ENCODE measurements at places on chromosomes 2 and 18.

DNA sequence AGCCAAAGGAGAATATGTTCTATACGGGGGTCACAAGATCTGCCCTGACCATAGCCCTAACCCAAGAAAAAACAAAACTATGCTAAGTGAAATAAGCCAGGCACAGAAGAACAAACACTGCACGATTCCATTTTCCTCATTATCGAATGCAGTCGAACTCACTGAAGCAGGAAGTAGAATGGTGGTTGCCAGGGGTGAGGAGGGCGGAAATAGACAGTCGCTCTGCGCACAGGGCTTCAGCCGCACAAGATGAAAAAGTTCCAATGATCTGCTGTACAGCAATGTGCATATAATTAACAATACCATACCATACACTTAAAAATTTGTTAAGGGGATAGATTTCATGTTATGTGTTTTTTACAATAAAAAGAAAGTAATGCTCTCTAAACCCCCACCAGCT, 257.7 kb downstream of the TXNL1 start:
- DNase-seq = no peak

- DNase-seq = no peak
Observed at GRCh38 chr18:23227726-23228070, 92.4 kb downstream of the CABLES1 start.

GRCh38 chr2:236774171-236774570, 204.5 kb downstream of the ACKR3 start:
- no peak for DNase-seq

DNA sequence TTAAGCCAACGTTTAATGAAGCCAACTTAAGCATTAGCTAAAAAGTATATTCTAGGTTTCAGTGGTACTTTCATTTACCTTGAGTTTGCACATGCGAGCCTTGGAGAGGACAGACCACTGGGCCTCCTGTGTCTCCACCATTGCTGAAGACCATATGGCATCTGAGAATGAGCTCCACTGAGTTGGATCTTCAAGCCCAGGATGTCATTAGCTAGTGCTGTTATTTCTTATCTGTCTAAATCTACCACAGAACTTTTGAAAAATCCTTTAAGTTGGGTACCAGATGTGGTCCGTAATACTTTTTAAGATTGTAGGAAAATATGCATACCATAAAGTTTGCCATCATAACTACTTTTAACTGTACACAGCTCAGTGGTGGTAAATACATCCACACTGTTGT, 161.8 kb downstream of the NCK2 start:
- DNase-seq = no peak

DNA sequence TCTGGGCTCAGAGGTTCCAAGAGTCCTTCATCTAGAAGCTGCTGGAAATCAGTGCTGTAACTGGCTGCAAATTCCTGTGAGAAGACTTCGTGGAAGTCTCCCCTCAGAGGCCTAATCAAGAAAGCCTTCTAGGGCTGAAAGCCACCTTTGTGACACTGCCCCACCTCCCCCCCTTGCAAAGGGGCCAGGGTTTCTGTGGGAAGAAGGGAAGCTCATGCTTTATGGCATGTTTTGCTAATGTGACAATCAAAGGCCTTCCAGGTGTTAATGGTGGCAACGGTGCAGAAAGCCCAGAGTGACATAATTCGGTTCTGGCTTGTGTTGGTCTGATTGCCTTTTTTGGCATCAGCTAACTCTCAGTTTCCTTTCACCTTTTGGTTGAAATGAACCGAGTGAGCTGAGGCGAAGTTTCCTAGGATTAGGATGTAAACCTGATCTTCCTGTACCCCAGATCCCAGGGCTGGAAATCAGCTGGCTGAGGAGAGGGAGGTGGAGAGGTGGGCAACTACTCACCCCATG, 126.9 kb upstream of the TRIB2 start:
- no peak for DNase-seq

GRCh38 chr2:113886479-113887008, 3.3 kb upstream of the ACTR3 start:
- DNase-seq = no peak

DNA sequence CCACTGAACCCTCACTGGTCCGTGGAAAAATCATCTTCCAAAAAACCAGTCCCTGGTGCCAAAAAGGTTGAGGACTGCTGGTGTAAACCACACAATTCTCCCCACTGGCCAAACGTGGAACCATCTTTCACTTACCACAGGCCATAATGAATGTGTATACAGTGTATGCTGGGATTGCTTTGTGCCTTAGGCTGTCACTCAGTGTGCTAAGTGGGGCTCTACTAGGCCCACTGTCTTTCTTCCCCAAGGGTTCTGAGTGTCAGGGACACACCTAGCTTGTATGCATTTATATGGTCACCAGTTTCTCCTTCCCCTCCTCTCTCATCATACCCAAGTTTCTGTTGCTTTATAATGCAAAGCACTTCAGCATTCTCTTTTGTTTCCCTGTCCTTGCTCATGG, 27.2 kb downstream of the SCYGR8 start:
- DNase-seq = no peak

GRCh38 chr2:186294248-186294888, 191.7 kb upstream of the ZC3H15 start:
- DNase-seq = no peak

All from stimulated activated CD4-positive, alpha-beta T cell treated with anti-CD3 and anti-CD28 coated beads, Interleukin-15, amount 100 ng/mL, for 1 hour (primary cell).